Dorsolateral prefrontal cortex (tissue), 122 donors: ENCODE measurements at places on chromosomes 5 and 9.

GRCh38 chr9:37271679-37272078, 150.8 kb upstream of the GRHPR start:
- no peak for DNase-seq

DNA sequence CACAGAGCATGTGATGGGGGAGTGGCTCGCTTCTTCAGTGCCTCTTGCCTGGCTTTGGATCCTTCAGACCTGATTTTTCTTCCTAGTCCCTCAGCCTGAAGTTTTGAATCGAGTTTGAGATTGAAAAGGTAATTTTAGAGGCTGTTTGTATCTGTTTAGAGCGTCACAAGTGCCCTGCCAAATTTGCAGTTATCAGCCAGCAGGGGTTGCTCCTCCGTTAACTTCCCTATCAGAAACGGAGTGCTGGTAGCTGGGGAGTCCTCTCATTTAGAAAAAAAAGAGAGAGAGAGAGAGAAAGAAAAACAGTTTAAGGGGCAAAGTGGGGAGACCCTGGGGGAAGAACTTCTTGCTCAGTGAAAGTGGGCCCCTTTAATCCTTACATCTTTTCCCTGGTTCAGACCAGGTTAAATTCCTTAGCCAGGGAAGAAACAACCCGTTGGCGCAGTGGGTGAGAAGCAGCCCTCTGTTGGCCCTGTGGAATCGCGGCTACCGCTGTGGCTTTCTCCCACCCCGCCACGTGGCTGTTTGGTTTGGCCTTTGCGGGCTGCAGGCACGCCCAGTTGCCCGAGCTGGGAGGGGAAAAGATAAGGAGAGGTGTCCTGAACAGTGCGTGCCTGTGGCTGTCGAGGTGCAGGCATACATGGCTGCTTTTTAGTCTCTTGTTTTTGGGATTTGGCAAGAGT, 576.7 kb upstream of the ACO1 start:
- DNase-seq: no peak

DNA sequence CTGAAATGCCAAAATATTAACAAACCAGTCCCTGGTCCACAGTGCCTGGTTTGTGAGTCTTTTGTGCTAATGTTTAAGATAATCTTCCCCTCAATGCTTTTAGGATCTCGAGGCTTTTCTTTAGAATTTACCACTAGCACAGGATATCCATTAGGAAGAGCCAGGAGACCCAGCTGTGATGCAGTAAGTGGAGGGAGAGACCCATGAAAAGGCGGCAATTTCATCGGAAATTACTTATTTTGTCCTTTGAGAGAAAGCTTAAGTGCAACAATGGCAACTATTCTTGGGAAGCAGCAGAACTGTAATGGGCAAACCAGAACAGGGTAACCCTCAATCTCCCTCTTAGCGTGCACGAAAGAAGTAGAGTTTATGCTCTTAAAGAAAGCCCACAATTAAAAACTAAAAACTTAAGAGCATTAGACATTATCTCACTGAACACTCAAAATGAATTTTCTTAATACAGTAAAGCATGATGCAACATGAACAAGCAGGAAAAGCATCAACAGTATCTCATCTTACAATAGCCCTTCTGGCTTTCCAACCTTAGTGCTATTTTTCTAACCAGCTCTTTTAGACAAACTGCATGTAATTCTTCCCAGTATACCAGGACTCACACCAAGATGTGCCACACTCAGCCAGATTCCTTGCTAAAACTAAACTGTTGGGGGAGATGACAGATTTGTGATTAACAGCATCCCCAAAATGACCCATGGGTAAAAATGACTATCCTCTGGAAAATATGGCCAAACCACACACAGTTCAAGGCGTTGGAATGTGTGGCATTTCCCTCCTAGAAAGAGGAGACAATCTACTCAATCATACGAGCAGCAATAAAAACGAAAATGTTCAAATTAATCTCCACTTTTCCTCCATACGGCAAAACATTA, 36.4 kb downstream of the PWWP2A start:
- DNase-seq: no peak

- no peak for DNase-seq
Observed at GRCh38 chr9:4353236-4353635, 53.4 kb upstream of the GLIS3 start.

DNA sequence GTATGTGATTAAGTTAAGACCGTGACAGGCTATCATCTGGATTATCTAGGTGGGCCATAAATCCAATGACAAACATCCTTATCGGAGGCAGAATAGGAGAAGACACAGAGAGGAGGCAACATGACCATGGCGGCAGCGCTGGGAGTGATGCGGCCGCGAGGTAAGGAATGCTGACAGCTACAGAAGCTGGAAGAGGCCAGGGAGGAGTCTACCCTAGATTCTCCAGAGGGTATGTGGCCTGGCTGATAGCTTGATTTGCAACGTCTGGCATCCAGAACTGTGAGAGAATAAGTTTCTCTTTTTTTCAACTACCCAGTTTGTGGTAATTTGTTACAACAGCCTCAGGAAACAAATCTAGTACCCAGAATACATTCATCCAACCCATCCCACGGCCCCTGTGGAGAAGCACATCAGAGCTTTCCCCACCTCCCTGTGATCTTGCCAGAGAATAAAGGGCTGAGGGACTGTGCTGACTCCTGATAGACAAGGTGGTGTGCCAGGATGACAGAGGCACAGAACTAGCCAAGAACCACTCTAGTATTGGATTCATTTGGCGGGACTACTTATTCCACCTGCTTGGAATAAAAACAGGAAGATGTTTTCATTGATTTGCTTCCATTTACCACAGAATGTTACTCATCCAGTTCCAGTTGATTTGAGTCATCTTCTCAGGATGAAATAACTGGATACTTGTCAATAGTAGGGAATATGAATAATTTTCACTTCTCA, 187.4 kb downstream of the MAN2A1 start:
- DNase-seq: no peak

DNA sequence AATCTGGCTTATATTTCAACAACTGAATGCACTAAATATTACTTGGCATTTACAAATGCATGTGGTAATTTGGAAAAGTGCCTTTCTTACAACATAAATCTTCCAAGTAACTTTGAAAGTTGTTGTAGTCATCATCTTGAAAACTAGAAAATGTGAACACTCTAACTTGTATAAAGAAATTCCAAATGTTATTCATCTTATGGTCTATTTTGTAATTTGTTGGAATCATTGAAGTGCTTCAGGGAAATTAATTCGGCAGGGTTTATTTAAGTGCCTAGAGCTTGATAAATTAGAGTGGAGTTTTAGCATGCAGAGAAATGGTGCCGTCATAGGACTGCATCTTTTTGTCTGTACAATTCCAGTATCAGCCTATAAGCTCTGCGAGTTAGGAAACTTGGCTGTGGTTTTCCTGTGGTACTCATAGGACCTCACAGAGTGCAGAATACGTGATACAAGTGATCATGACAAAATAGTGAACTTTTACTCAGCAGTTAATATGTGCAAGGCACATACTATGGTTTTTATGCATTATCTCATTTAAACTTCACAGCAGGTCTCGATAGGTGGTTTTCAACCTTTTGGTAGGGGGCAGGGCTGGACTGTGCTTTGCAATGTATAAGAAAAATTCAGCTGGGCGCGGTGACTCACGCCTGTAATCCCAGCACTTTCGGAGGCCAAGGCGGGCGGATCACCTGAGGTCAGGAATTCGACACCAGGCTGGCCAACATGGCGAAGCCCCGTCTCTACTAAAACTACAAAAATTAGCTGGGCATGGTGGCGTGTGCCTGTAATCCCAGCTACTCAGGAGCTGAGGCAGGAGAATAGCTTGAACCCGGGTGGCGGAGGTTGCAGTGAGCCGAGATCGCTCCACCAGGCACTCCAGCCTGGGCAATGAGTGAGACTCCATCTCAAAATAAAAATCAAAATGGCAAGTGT, 79.6 kb downstream of the RAI14 start:
- DNase-seq: no peak

GRCh38 chr5:145484158-145484557, 351.0 kb downstream of the PRELID2 start:
- no peak for DNase-seq
